ENCODE measurements at places on chromosomes 1 and 21. TPM values are rescaled to one million over a fixed set of nuclear protein-coding genes. Genes with fewer than 3 reads are reported as not detected.

The PCAT6 gene
- 0.69 TPM for polyA plus RNA-seq

The CD52 gene
- 2.4 TPM for polyA plus RNA-seq

The C1orf74 gene
- polyA plus RNA-seq, result 6.6 TPM

The OR10Z1 gene
- not detected for polyA plus RNA-seq

The KCNJ6 gene
- 0.50 TPM for polyA plus RNA-seq

The ADAMTSL4 gene
- not detected for polyA plus RNA-seq

The RXFP4 gene
- not detected for polyA plus RNA-seq

The HRNR gene
- polyA plus RNA-seq, result not detected

The S100A16 gene
- polyA plus RNA-seq, result 4.3 TPM

The C1orf174 gene
- 15.2 TPM for polyA plus RNA-seq

The LAPTM5 gene
- not detected for polyA plus RNA-seq

The PLA2G4A gene
- polyA plus RNA-seq, result 0.48 TPM

The RIMS3 gene
- 0.28 TPM for polyA plus RNA-seq

The CLEC20A gene
- polyA plus RNA-seq, result 0.79 TPM

The LMO4 gene
- 3.1 TPM for polyA plus RNA-seq

The MPL gene
- polyA plus RNA-seq, result not detected

The SPRR5 gene
- not detected for polyA plus RNA-seq

The KCNK1 gene
- polyA plus RNA-seq, result 186 TPM

The ETNK2 gene
- not detected for polyA plus RNA-seq

The GRIK1 gene
- polyA plus RNA-seq, result 206 TPM

The CACHD1 gene
- polyA plus RNA-seq, result 3.1 TPM

The AADACL3 gene
- polyA plus RNA-seq, result not detected

The RGSL1 gene
- 0.13 TPM for polyA plus RNA-seq

The PROK1 gene
- not detected for polyA plus RNA-seq

The GSTM1 gene
- polyA plus RNA-seq, result 26.0 TPM

The TMEM125 gene
- polyA plus RNA-seq, result 0.27 TPM

The DCST2 gene
- not detected for polyA plus RNA-seq

The MYBPH gene
- not detected for polyA plus RNA-seq

The GBP6 gene
- not detected for polyA plus RNA-seq

The ECM1 gene
- 2.4 TPM for polyA plus RNA-seq

The KRTAP19-3 gene
- polyA plus RNA-seq, result not detected

The EPHA10 gene
- not detected for polyA plus RNA-seq

The CTBS gene
- polyA plus RNA-seq, result 7.0 TPM

The SLAMF8 gene
- polyA plus RNA-seq, result not detected

The ZNF683 gene
- 0.34 TPM for polyA plus RNA-seq

The LCE6A gene
- not detected for polyA plus RNA-seq

The ST6GALNAC3 gene
- 11.5 TPM for polyA plus RNA-seq

The TAS1R1 gene
- 0.35 TPM for polyA plus RNA-seq

The FASLG gene
- polyA plus RNA-seq, result not detected

The EDARADD gene
- polyA plus RNA-seq, result not detected

The SPRR4 gene
- polyA plus RNA-seq, result not detected

The GPR137B gene
- polyA plus RNA-seq, result 45.2 TPM

The EFNA3 gene
- 2.2 TPM for polyA plus RNA-seq

The OR2L13 gene
- 3.1 TPM for polyA plus RNA-seq

The VSIG8 gene
- polyA plus RNA-seq, result not detected

The FCRL1 gene
- not detected for polyA plus RNA-seq

The SYTL1 gene
- not detected for polyA plus RNA-seq

The PRSS38 gene
- polyA plus RNA-seq, result not detected

The RAVER2 gene
- polyA plus RNA-seq, result 4.9 TPM

The PPIAL4G gene
- polyA plus RNA-seq, result 0.38 TPM

The ATP6V1G3 gene
- not detected for polyA plus RNA-seq

The NTRK1 gene
- polyA plus RNA-seq, result not detected

The EXO1 gene
- 2.2 TPM for polyA plus RNA-seq
